Retinal pigment epithelial cell (primary cell): ENCODE measurements at places on chromosomes 3 and 15.

DNA sequence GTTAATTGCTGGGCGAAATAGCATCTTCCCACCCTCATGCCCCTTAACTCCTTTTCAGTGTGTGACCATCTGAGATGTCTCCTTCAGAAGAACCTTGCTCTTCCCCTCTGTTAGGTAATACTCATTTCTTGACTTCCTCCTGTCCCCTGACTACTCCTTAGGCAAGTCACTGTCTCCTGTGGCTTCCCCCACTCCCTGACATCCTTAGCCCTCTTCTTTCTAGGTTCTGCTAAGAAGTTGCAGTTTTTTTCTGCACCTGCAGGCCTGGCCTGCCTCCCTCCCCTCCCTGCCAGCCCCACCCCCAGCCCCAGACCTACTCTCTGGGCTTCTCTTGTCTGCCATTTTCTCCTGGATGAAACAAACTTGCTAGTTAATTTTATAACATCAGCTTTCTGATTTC, 15.2 kb upstream of the EID1 start:
- no peak for DNase-seq

DNA sequence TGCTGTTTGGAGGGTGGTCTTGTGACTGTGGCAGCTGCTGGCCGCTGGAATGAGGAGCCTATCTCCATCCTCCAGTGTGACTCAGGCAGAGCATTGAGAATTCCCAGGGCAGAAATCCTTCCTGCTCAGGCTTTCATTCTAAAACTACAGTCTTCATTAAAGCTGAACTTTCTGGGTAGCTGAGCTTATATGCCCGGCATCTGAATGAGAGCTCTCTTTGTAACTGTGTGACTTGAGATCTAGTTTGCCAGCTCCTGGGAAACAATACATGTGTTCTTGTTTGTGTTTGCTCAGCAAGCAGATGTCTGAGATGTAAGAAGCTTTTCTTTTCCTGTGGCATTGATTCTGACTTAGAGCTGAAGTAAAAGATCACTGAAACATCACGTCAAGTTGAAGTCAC, 22.4 kb downstream of the RLBP1 start:
- no peak for DNase-seq

DNA sequence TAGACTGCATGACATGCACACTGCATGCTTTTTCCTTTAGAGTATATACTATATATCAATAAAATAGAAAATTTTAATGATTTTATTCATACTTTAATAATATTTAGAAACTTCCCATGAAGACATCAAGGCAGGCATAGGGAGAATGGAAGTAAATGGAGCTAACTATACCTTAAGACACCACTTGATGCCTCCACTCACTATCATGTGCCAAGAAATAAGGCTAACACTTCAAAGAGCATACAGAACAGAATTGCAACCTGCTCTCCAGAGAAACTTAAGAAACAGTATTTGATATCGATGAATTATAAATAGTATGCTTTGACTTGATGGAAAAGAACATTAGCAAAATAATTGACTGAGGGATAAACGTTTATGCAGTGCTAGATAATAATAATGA, 192.6 kb upstream of the MBNL1 start:
- DNase-seq = no peak

DNA sequence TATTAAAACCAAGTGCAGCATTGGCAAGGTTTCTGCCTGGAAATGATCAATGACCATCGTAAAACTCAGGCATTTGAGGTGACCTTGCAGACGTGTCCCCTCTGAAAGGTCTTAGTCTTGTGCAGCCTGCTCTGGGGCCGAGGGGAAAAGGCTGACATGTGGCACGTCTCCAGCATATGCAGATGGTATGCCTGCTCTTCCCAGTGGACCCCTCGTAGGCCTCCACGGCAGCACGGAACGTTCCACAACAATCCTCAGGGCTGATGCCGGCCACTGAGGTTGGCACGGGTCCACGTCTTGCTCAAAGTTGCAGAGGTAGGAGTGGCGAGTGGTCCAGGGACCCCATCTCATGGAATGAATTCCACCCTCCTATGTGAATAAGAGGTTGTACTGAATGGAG, 247.5 kb upstream of the LYSMD4 start:
- DNase-seq = no peak

DNA sequence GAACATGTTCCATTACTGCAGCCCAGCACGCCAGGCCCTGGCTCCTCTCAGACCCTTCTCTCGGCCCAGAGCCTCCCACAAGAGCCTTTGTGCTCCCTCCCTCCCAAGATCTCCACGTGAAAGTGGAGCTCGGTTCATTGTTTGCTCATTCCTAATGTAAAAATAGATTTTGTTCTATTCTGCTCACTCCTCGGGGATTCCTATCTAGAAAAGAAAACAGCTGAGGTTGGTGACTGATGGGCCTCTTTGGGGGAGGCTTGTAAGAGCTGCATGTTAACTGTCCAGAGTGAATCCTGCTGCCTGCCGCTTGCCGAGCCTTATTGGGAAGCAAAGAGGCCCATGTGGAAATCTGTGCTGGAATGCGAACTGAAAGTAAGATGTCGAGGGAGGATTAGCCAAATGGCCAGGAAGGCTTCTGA, 267.1 kb downstream of the LRTM1 start:
- no peak for DNase-seq

GRCh38 chr15:90749754-90750153, 32.6 kb downstream of the BLM start:
- DNase-seq = no peak

DNA sequence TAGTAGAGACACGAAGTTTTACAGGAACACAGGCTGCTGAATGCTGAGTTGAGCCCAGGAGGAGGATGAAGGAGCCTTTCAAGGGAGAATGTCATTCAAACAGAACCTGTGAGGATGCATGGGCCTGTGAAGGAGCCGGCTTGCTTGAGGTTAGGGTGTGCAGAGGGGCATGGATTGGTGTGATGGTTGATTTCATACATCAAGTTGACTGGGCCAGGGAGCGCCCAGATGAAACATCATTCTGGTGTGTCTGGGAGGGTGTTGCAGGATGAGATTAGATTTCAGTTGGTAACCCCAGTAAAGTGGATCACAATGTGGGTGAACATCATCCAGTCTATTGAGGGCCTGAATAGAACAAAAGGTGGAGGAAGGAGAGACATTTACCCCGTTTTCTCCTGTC, 243.6 kb downstream of the EDEM1 start:
- no peak for DNase-seq

- DNase-seq = no peak
Measured at GRCh38 chr3:78427303-78427702, 1340.5 kb downstream of the ROBO1 start.

GRCh38 chr3:9345041-9345440, 17.8 kb upstream of the THUMPD3 start:
- no peak for DNase-seq

DNA sequence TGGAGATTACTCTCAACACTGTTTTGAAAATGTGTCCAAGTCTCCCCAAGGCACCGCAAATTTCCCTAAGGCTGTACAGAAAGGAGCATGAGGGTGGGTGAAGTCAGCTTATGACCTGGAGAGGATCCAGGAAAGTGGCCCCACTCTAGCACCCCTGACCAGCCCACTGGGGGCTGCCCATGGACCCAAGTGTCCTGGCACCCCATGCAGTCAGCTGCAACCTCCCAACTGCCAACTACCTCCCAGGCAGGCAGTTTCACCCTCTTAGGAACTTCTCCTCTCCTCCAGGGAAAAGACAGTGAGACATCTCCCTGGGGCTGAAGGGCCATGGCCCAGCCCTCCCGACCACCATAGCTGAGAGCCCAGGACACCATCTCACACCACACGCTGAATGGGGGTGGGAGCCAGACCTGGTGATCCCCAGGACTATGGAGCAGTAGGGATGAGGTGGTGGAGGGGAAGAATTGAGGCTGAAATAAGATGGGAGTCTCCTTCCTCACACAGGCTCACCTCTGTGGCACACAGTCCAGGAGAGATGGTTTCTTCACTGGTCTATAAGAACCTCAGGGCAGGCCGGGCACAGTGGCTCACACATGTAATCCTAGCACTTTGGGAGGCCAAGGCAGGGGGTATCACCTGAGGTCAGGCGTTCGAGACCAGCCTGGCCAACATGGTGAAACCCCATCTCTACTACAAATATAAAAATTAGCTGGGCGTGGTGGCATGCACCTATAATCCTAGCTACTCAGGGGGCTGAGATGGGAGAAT, 104.4 kb downstream of the DAPK2 start:
- no peak for DNase-seq

- DNase-seq = no peak
Measured at GRCh38 chr3:57981483-57982087, 26.6 kb upstream of the FLNB start.

DNA sequence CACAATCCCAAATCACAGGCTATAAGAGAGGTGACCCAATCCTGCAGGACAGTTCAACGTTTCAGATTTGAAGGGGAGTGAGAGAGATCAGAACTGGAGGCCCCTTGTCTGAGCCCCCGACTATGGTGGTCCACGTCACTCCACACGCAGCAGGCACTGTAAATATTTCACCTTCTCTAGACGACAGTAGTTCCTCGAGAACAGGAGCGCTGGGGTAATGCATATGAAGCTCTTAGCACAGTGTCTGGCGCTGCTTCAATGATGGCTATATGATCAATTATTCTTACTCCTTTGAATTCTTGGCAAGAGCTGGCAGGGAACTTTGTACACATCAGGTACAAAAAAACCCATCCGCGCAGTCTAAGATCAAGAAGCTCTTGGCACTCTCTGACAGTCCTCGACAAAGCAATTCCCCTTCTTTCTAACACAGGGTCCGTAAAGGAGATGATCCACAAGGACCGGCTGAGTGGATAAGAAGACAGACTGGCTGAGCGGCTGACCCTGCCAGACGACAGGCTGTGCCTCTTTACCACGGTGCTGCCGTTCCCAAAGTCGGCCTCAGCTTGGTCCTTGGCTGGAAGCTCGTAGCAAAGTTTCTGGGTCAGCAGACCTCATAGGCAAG, 522 bp upstream of the NRROS start:
- DNase-seq = no peak

GRCh38 chr3:114274929-114275328, 18.9 kb upstream of the TIGIT start:
- no peak for DNase-seq

DNA sequence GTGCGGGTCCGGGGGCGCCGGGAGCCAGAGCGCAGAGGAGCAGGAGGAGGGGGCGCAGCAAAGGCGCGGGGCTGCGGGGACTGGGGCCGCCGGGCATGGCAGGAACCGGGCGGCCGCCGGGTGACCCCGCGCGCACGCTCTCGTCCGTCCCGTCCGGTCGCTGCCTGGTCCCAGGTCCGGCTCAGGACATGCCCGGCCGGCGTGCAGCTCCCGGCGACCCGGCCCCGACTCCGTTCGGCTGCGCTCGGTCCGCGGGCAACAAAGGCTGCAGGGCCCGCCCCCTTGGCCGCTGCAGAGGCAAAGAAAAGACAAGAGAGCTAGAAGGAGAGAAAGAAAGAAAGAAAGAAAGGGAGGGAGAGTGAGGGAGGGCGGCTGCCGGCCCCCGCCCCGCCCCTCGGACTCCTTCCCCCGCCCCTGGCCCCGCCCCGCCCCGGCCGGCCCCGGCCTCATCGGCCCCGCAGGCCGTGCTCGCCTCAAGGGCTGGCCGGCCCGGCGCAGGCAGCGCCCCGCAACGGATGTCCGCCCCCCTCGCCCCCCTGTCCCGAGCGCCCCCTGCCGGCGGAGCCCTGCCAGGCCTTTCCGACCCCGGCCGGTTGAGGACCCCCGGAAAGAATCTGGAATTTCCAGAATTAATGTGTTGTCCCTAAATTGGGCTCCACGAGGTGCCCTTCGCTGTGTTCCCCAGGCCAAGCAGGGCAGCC, at the start of gene ADAMTS7:
TSS of gene ADAMTS7 (minus strand) at position 341 of the 701 bp plus-strand sequence. CDS start at position 97, 244 bp downstream.
- DNase-seq = no peak

DNA sequence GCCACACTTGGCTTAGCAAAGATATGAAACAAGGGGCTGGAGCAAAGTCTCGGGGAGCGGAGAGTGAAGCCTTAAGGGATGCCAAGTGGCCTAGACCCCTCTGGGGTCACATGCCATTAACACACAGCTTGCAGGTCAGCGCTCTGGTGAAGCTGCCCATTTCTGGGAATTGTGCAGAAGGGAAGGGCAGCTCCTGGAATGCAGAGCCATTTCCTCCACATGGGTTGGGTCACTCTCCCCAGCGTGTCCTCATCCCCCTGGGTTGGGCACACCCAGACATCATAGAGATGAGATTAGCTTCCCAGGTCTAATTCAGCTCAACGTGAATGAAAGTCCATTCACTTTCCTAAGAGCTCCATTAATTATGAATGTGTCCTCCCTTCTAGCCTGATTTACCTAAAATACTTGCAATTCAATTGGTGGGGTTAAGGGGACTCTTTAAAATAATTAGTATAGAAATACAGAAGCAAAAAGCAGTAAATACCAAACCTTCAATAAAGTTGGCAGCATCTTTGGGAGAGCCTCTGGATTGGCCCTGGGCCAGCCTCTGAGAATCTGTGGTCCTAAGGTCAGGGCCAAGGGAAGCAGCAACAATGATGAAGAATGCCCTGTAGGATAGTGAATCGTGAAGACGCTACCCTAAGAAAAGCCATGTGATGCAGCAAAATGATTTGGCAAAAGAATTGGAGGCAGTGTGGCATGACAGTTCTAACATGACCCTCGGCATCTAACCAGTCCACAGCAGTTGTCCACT, 17.8 kb downstream of the MRAS start:
- DNase-seq = no peak

GRCh38 chr3:350871-351371, 154.4 kb downstream of the CHL1 start:
- no peak for DNase-seq

DNA sequence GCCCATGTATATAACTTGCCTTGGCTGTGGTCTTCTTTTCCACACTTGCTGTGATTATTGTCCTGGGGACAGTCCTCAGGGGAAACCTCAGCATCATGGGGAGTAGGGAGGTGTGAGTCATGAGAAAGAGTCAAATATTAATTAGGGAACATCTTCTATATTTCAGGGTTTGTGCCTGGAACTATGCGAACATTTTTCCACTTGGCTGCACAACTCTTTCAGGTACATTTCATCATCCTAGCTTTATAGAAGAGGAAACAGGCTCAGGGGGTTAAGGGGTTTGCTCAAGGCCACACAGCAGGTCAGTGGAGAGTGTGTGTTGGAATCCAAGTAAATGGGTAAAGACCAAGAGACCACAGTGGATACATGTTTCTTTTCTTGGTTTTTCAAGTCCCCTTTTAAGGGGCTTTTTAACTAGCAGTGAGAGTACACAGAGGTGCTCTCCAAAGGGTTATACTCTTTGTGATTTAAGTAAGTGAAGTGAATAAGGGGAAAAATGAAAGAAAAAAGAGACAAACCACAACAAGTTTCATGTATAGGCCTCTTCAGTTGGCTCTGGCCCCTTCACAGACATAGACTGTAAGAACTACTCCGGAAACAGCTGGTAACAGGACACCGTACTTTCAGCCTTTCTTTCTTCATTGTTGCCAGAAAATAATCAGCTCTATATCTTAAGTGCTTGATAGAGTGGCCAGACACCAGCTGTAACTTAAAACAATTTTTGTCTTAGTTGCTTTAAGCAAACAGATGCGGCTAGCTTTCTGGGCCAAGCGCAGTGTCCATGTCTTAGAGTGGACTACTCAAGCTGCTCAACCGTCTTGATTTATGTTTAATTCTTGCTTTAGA, 64.6 kb downstream of the EEFSEC start:
- DNase-seq = no peak

- no peak for DNase-seq
Measured at GRCh38 chr15:81275711-81276392, 48.1 kb downstream of the STARD5 start.

GRCh38 chr3:58324391-58325390, 8.0 kb upstream of the PXK start:
- DNase-seq = no peak
